BJ (cell line): ENCODE measurements at places on chromosomes 5 and 9.

GRCh38 chr5:167286891-167287290 is 1004.6 kb upstream of the WWC1 start:
- DNase-seq, result no peak

DNA sequence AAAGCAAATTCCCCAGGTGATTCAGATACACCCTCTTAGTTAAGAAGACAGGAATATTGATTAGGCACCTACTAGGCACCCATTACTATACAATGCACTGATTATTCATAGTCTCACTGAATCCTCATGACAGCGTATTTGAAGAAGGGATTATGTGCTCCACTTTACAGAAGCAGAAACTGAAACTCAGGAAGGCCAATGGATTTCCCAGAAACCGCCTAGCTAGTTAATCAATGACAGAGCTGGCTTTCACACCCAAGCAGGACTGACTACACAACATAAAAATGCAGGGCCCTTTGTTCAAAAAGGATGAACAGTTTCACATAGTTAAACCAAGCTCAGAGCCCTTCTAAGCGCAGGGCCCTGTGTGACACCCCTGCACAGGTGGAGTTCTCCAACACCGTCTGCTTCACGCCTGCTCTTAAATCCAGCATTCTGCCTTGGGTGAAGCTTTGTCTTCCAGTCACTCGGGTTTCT is 117.3 kb downstream of the TTLL11 start:
- no peak for DNase-seq

DNA sequence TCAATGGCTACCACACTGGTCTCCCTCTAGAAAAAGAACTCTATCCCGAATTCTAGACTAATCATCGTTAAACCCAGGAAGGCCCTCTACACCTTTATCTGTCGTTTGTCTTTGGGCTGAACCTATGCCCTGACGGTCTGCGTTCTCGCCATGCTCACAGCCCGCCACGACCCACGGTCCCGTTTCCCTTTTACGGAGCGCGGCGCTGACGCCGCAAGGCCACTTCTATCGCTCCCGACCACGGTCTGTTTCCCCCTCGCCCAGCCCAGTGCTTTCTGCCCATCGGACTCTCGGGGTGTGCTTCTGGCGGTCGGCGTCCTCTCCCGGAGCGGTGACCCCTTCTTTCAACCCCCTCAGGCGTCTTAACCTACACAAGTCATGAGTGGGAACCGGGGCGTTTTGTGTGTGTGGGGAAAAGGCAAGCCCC is 974 bp downstream of the C9orf40 start:
- no peak for DNase-seq

- DNase-seq, result no peak
These were observed 11.7 kb upstream of the FEM1C start for GRCh38 chr5:115556276-115556675.

DNA sequence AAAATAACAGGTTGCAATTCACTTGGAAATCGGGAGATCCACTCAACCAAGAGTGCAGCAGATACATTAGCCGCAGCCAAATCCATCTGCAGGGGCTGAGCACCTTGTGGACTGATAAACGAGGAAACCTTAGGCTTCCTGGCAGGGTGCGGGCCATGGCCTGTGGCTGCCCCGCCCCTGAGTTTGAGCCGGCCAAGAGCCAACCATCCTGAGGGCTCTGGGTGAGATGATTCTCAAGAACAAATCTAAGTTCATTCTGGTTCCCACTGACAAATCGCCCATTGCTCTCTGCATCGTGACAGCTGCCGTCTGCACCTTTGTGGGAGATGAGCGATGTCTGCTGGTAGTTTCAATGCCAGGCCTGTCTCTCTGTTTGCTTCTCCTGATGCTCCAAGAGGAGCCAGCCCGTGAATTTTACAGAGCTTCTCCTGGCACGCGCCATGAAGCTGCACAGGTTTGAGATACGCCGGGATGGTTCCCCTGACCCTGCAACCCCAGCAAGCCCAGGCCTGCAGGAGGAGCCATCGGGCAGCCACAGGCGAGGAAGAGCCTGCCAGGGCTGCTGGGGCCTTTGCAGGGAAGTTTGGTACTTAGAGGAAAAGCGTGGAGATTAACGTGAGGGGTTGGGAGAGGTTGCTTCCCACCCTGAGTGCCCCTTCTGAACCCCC is 154.0 kb downstream of the OLFM1 start:
- no peak for DNase-seq

- DNase-seq, result no peak
These were observed 108.4 kb downstream of the ROR2 start for GRCh38 chr9:91841591-91841990.

GRCh38 chr9:107786561-107786960 is 297.0 kb upstream of the KLF4 start:
- no peak for DNase-seq

DNA sequence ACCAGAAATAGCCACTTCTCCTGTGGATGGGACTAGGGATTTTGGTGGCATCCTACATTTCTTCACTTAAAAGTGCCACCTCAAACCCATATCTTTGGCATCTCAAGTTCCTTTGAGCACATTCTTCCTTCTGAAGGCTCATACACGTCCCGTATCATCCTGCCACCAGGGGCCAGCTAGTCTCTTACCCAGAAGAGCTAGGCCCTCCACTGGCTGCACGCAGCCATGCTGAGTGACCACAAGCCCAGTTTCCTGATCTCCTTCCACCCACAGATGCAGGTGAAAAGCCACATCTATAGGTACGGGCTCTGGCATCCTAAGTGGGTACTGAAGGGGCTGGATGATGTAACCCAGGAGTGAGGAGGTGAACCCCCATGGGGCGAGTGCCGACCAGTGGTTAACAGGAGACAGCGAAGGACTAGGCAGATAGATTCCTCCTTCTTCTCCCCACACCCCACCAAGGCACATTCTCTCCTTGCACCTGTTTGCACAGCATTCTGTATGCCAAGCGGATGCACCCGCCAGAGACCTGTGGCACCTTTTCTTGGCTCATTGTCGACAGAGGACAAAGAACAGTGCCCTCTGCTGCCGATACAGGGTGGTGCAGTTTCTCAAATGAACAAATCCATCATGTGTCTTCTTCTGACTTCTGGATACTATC is 14.4 kb upstream of the SCGB3A1 start:
- no peak for DNase-seq

GRCh38 chr5:39257554-39257953 is 38.2 kb upstream of the FYB1 start:
- DNase-seq, result no peak
